Lower lobe of right lung (tissue), 2 donors: ENCODE measurements at places on chromosomes 12 and 14. TPM values are rescaled to one million over a fixed set of nuclear protein-coding genes. Genes with fewer than 3 reads are reported as not detected.

The DACT1 gene
- total RNA-seq = 3.7 TPM

The SIX6 gene
- not detected for total RNA-seq

The TAS2R7 gene
- total RNA-seq = not detected

The TAS2R10 gene
- total RNA-seq = 0.35 TPM

The LRP1-AS gene
- total RNA-seq = not detected

DNA sequence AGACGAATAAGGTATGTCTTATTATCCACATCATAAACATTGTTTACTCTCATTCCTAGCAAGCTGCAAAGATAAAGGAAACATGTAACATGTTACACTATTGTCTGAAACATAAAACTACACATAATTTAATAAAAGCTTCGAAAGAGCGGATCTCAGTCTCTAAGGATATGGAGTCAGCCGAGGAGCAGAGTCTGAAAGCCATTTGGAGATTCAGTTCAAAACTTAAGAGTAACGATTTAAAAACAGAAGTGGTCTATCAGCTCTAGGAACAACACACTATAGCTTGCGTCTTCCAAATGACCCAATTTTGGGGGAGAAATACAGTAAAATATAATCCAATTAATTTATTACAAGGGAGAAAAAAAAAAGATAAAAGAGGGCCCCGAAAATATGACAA lies 775 bp downstream of the NEMF start:
- peaks cover 25% of the 10 kb centered on the region for H3K4me1 ChIP-seq
- no peak for DNase-seq
- peak overlapping the region; percentile 77 for H3K4me3 ChIP-seq
- peak overlapping the region; percentile 93 for H3K27ac ChIP-seq
